ENCODE measurements at places on chromosomes 13 and 19. TPM values are rescaled to one million over a fixed set of nuclear protein-coding genes. Genes with fewer than 3 reads are reported as not detected.

- peak; percentile 70 for DNase-seq
Observed at GRCh38 chr19:13181747-13182388, 31.7 kb downstream of the IER2 start.

DNA sequence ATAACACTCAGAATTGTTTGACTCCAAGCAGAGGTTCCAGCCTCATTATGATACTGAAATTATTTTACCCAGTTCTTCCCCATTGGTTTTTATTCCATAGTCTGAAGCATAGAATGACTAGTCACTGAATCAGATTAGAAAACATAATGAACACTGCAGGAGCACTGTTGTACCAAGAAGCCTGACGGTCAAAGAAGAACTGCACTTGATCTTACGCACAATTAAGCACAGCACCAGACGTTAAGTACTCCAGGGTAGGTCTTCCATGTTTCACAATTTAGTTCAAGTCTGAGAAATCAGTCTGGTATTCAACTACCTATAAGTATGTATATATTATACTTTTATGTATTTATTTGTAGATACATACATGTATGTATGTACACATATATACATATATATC, 973.5 kb upstream of the SPRY2 start:
- no peak for DNase-seq

- no peak for DNase-seq
Observed at GRCh38 chr13:35025314-35025713, 83.2 kb downstream of the NBEA start.

- no peak for DNase-seq
Observed at GRCh38 chr13:97429681-97430081, 4.3 kb upstream of the RAP2A start.

DNA sequence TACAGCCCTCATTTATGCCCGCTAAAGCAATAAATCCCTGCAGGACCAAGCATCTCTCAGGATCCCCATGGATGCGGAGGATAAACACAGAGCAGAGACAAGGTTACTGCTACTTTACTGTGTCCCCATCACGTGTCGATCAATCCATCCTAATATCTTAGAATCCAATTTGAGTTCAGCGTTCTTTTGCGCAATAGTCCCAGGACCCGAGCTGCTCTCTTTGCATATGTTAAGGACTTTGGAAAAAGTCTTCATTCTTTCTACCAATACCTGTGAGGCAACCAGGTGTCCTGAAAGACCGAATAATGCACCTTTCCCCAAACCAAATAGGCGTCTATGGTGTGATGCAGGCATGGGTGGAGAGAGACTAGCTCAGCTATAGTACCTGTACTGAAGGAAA, 38.0 kb upstream of the URAD start:
- DNase-seq, result no peak

DNA sequence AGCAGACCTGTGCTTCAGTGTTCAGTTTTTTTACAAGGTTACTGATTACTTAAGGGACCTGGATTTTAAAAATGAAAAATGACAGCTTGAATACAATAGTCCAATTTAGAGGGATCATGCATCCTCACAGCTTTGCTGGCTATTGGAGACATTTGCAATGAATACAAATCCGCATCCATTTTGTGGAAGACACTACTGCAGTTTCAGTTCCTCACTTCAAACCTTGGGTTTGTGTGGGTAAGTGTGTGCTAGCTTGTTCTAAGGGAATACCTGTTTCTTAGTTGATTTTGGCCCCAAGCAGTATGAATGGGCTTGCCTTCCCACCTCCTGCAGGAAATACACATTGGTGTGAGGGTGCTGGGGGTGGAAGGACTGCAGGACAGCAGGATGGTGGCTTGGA, 222.4 kb downstream of the OLFM4 start:
- no peak for DNase-seq

GRCh38 chr13:113109151-113110047, 3.8 kb downstream of the F7 start:
- DNase-seq, result no peak

- DNase-seq, result peak; percentile 74
Observed at GRCh38 chr13:99617474-99618255, 116.4 kb downstream of the TM9SF2 start.

DNA sequence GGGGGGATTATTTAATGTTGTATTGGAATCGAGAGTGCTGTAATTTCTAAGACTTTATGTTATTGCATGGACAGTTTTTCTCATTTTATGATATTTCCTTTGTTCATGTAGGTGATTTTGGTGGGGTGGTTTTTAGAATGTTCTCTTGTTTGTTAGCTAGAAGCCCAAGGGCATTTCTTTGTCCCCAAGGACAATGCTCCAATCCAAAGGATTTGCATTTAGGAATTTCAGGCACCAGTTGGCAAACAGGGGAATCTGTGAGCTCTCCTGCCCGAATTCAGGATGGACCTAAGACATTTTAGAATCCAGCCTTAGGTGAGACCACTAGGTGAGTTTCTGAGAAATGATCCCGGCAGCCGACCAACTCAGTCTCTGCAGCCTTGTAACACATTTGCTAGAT, 324.9 kb downstream of the KCNRG start:
- no peak for DNase-seq

GRCh38 chr19:47540748-47541147, 25.9 kb upstream of the NAPA start:
- no peak for DNase-seq

DNA sequence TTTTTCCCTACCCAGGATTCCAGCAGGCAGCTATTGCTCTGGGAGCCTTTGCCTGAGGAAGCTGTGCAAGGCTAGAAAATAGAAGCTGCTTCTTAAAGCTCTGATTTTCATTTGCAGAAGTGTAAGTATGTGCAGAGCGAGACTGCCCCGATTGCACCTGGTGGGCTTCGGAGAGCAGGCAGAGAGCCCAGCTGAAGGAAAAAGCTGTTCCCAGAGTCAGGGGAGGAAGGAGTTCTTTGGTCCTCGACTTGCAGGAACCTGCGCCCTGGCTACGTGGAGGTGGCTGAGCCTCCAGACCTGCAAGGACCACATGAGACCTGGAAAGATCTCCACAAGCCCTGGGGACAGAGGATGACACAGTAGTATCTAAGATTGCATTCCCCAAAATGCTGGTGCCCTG, 235.0 kb upstream of the ARGLU1 start:
- no peak for DNase-seq

DNA sequence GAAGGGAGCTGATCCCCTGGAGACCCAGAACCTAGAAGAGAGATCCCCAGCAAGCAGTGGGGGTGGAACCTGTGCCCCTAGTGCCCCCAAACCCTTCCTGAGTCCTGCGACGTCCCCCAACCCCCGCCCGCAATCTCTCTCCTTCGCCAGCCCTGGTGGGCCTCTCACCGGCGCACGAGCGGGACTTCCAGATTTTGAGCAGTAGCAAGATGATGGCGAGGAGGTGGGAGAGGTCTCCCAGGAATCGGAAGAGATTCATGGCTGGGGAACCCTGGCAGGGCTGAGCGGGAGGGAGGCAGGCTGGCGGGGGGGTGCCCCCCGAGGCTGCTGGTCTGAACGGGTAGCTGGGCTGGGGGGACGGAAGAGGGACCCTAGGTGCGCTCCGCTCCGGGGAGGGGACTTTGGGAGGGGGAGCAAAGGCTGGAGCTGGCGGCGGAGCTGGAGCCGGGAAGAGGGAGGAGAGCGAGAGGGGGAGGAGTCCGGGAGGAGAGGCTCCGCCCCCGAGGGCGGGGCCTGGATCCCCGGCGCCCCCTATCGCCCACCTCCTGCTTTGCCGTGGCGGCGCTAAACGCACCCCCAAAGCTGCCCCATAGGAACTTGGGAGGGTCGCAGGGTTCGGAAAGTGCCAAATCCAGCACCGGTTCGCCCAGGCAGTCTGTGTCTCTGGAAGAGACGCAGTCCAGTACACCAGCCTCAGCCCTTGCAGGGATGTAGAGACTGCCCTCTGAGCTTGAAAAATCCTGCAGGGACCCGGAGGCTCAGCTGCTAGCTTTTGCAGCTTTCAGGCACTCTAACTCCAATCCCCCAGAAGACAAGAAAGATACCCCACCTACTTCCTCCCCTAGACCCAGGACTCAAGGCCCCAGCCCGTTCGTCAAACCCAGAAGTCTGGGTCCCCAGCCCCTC, at the start of gene KDELR1:
KDELR1 (minus strand) TSS at position 452 of the 906 bp plus-strand sequence; CDS start at position 259, 193 bp downstream.
- DNase-seq, result peak; percentile 87

DNA sequence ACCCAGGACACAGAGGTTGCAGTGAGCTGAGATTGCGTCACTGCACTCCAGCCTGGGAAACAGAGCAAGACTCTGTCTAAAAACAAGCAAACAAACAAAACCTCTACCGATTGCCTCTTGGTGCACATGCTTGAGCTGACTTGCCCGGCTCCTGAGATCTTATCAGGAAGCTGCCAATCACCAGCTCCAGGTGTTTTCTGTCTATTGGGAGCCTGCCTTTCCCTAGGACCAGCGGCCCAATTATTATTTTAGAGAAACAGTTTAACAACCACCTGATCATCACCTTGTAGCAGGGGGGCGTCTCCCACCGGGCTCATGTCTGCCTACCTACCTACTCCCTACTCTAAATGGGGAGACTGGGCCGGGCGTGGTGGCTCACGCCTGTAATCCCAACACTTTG, 10.8 kb downstream of the CLEC4M start:
- DNase-seq, result no peak

GRCh38 chr13:46982856-46983582, 86.2 kb upstream of the HTR2A start:
- DNase-seq, result no peak

Gene NHLRC3
- 33.1 TPM for total RNA-seq

Gene IL17D
- 1.6 TPM for total RNA-seq

Gene CGB5
- 2.4 TPM for total RNA-seq

Gene INSL3
- total RNA-seq, result 183 TPM

Gene CC2D1A
- 56.6 TPM for total RNA-seq
